Vagina (tissue), 2 donors: ENCODE measurements at places on chromosomes 6 and 20.

DNA sequence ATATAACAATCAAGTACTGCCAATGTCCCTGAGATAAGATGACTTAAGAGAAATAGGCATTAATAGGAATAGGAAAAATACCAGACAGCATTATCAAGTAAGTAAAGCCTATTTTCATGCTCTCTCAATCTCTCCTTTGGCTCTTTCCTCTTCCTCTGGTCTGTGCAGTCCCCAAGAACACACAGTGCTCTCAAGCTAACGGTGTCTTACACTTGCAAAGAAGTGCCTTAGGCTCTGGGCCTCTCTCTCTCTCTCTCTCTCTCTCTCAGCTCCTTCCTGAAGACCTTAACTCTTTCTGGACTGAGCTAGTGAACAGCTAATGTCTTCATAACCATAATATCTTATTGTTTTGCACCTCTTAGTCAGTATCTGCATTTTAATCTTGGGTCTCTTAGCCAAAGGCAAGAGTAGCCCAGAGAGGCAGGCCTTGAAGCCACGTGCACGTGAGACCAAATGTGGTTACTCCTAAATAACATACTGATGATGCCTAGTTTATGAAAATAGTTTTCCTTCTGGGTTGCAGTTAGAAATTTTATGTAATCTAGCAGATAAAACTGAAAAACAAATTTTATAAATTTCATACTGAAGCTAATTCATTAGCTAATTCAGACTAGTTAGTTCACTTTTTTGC, 70.8 kb downstream of the TPD52L1 start:
- no peak for DNase-seq

GRCh38 chr6:151630991-151631655, 137.3 kb downstream of the CCDC170 start:
- DNase-seq: no peak

DNA sequence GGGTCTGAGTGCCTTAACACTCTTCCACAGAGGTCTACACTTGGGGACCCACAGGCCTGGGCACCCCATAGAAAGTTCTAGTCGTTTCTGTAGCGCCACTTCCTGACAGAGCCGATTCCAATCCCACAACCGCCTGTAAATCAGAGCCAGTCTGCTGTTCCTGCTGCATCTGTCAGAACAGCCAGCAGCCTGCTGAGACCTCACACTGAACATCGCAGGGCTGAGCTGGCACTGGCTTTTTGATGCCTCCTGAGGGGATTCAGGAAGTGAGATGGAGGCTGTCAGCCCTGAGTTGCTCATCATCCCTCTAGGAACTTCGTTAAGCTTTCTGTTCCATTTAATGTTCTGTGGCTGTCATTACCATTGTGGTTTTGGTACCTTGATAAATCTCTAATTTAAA, 48.9 kb downstream of the DCBLD1 start:
- DNase-seq: no peak

- no peak for DNase-seq
Measured at GRCh38 chr20:39767352-39767751, 805.2 kb downstream of the DHX35 start.

- DNase-seq: no peak
Measured at GRCh38 chr6:137722749-137723272, 144.2 kb upstream of the TNFAIP3 start.

GRCh38 chr6:74632196-74632875, 573.5 kb downstream of the COL12A1 start:
- no peak for DNase-seq

DNA sequence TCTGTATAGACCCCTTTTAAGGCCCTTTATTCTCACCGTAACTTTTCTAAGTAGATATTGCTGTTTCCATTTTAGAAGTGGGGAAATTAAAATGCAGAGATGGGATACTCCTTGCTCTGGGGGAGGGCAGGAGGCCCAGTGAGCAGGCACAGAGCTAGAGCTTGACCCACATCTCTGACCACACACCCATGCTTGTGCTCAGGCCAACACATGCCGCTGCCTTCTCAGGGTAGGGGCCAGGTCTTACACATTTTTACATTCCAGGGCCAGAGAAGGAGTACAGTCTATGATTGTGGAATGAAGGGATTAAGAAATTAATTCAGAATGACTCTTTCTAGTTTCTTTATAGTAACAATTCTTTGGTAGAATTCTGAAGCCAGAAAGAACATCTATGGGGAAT, 104.8 kb downstream of the SOBP start:
- peak; percentile 62 for DNase-seq

DNA sequence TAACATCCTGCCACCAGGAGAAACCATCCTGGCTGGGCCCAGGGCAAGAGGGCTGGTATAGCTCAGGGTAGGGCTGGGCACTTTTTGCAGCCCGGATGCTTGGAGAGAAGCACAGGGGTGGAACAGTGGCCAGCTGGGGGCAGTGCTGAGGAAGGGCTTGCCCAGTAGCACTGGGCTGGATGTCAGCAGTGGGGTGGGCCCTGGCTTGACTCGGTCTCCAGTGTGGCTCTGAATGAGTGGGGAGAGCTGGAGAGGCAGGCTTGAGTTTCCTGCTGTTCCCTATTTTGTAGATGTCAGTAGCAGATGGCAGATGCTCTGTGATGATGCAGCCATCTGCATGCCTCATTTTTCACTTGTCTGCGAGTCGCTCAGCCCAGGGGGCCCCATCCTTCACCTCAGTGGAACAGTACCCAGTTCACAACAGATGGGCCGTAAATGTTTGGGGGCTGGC, 56.3 kb upstream of the TULP1 start:
- no peak for DNase-seq

DNA sequence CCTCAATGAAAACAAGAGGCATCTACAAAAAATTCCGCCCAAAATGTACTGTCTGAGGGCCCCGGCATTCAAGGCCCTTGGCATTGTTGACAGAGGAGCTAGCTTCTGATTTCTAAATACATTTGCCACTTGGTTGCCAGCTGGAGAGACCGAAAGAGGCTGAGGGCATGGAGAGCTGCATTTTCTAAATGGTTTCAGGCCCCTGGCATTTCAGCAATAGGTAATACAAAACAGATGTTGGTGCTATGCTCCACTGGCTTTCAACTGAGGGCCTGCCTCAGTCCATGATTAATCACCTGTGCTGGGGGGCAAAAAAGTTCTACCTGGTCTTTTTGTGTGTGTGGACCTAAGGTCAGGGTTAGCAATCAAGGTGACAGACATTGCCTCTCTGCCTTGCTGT, 79.5 kb upstream of the ISM1 start:
- no peak for DNase-seq

GRCh38 chr6:61649845-61650244, 636.2 kb downstream of the KHDRBS2 start:
- DNase-seq: no peak
